ENCODE measurements at places on chromosomes 2 and 18.

GRCh38 chr2:181581534-181581933 lies 75.4 kb downstream of the CERKL start:
- DNase-seq, result no peak

- no peak for DNase-seq
These were observed 155.2 kb downstream of the SH3BP4 start for GRCh38 chr2:235106874-235107639.

DNA sequence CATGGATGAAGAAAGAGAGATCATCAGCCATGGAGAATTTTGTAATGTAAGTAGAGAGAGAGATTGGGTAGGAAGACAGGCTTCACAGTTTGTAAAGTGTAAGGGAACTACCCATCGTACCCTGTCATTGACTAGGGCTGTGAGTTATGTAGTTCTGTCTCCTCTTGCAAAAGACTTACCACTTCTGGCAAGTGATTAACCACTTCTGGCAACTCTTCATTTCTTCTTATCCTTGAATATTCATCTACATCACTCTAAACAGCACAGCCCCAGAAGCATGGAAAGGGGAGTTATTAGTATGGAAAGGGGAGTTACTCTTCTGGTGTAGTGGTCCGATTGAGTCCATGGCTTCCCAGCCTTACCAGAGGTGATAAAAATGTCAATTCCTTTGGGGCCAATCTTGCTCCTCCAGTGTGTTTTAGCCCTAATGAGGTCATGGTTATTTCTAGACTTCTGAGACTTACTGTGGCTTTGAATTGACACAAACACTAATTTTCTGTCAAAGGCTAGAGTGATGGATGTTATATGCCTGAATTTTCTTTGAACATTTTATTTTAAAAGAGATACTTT lies 52.0 kb downstream of the STAT1 start:
- DNase-seq, result no peak

- no peak for DNase-seq
These were observed 26.8 kb downstream of the MSH2 start for GRCh38 chr2:47429795-47430194.

DNA sequence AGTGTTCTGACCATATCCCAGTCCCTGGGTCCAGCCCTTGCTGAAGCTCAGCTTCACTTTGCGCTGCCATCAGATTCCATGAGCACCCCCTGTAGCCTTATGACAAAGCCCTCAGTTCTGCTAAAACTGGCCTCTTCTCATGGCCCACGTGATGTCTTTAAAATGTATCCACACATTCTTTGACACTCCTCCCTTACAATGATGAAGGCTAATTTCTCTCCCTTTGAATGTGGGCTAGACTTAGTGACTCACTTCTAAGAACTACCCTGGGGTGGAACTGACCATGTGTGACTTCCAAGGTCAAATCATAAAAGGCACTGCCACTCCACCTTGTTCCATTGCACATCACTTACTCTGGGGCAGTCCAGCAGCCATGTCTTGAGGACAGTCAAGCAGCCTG lies 45.4 kb upstream of the GORASP2 start:
- no peak for DNase-seq

- no peak for DNase-seq
These were observed 10.9 kb upstream of the NT5C1B start for GRCh38 chr2:18600255-18600613.

DNA sequence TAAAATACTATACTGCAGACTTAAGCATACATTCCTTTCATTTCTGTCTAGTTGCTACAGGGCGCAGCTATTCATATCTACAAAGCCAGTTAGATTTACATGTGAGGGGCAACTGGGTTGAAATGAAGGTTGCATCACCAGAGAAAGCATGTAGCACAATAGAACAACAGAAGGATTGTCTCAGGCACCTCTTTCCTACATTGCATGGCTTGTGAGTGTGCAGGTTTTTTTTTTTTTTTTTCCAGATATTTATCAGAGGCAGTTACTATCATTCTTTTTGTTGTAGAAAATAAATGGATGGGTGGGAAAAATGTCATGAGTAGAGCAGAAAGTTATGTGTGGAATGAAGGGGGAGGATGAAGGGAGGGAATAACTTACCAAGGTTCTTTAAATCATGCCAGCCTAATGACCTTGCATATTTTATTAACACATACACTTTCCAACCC lies 86.8 kb downstream of the ERBB4 start:
- DNase-seq, result no peak

- no peak for DNase-seq
These were observed 69.3 kb downstream of the LBH start for GRCh38 chr2:30300456-30301221.

- no peak for DNase-seq
These were observed 56.0 kb upstream of the KLF7 start for GRCh38 chr2:207221731-207222130.

DNA sequence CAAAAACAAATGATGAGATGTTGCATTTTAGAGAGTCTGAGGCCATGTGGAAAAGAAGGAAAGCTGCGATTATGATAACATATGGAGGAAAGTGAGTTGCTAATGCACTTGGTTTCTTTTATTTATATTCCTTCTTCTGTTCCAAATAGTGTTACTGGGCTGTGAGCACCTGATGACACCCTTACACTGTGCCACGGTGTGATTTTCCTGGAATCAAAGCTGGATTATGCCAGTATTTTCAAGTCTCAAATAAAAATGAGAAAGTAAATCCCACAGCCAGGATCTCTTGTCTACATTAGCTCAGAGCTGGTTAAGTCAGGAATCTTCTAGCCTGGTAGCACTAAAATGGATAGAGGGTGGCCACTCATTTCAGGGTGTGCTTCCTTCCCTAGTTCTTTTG lies 670.8 kb downstream of the TDRD15 start:
- DNase-seq, result no peak

DNA sequence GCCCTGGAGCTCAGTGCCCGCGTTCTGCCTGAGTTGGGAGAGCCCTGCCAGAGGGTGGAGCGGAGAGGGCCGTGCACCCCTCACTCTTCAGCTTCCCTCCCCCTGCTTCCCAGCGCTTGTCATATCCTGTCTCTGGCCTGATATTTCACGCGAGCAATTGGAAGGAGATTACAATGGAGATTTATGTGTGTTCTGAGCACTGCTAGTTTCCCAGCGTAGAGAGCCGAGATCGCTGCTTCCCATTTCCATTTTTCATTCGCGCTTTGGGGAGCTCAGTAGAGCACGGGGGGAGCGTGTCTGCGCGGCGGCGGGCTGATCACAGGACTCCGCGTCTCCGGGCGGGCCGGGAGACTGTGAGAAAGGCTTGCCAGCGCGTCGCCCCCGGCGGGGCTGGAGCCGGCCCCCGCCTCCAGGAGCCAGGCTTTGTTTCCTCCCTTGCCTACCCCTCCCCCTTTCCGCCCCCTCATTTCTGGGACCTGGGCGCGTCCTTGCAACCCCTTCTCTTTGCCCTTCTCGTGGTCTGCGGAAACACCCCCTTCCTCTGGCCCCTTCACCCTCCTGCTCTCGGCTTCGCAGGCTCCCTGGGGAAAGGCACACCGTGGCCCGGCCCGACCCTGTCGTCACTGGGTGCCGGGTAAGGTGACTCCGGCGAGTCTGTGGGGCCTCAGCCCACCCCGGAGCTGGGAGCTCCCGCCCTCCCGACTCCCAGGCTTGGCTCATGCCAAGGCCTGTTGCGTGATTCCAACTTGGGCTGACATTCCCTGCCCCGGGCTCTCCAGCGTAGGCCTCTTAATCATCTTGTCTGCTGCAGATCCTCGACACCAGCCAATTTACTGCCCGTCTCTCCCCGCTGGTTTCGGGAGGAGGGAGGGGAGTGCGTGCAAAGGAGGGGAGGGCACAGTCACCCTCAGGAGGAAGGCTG lies 5.8 kb downstream of the DLX2 start:
- no peak for DNase-seq

- no peak for DNase-seq
These were observed 148.6 kb downstream of the LRATD1 start for GRCh38 chr2:14781142-14781541.

DNA sequence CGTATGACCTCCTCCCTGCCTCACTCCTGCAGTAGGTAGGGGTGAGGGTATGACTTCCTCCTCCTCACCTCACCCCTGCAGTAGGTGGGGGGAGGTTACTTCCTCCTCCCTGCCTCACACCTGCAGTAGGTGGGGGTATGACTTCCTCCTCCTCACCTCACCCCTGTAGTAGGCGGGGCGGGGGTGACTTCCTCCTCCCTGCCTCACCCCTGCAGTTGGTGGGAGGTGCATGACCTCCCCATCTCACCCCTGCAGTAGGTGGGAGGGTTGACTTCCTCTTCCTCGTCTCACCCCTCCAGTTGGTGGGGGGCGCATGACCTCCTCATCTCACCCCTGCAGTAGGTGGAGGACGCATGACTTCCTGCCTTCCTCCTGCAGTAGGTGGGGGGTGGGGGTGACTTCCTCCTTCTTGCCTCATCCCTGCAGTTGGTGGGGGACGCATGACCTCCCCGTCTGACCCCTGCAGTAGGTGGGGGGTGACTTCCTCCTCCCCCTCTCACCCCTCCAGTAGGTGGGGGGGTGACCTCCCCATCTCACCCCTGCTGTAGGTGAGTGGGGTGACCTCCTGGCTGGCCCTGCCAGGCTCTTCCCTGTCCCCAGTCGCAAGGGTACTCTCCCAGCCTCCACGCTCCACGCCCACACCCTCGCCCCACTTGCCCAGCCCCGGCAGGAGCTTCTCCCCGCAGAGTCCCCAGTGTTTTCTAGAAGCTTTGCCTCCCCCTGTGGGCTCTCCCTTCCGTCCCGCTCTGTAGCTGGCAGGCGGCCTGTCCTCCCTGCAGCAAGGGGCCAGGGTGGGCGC lies 39.3 kb downstream of the TSHZ1 start:
- no peak for DNase-seq

- DNase-seq, result no peak
These were observed 131.7 kb upstream of the TNP1 start for GRCh38 chr2:216991563-216991962.

DNA sequence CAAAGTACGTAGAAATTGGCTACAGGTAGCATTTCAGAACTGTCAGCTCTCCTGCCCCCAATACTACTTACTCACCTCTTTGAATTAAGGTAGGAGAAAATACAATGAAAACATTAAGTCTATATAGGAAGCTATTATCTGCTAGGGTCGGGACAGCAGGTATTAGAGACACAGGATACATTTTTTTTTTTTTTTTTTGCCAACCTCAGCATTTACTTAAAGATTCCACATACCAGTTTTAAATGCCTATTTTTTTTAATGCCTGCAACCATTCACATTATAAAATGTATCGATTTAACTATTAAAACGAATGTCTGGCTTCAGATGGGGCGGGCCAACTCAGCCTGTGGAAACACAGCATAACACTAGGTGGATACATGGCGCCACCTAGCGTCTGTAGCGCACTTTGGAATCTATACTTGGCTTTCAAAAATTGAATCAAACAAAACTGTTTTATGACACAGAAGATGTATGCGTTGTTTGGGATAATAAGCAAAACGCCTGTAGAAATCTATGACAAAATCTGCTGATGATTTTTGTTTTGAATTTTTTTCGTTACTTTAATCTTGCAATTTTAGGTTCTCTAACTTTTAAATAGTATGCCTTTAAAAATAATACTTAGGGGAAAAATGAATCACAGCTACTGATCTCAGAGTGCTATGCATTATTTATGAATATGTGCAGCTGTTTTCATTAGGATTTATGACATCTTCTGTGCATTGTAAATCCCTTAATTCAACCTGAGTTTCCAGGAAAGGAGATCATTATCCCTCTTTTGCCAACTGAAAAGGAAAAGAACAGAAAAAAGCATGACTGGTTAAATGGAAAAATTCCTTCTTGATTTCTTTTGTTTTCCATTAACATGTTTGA lies 261.0 kb downstream of the NYAP2 start:
- DNase-seq, result peak; percentile 34

DNA sequence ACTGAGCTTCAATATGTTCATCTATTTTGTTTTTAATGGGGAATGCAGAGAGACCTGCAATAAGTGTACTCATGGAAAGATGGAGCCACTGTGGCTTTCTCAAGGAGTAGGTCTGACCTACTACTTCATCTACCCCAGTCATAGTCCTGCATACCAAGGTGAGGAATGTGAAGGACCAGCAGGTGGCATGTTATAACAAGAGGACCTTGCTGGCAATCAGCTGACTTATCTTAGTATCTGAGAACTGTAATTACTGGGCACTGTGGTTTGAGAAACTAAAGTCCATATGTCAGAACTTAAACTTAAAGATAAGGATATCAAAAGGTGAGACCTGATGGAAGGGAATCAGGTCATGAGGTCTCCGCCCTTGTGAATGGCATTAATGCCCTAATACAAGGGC lies 1104.2 kb downstream of the BCL11A start:
- no peak for DNase-seq

GRCh38 chr2:101480764-101481163 lies 5.9 kb upstream of the RFX8 start:
- no peak for DNase-seq

DNA sequence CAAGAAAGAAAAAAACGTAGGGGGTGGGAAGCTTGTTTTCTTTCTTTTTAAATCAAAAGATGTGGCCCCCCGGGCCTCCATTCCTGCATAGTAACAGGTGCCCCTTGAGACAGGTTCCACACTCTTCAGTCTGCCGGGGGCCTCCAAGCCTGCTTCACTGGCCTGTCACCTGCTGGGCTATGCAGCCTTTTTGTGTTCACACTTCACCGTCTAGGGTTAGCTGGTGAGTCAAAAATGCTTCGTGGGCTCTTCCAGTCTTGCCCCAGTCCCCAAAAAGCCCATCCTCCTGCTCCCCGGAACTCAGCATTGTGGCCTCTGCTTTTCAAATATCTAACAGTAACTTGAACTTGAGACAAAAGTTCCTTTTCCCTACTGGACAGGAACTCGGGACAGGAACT lies 67.9 kb downstream of the POLR1A start:
- DNase-seq, result no peak

GRCh38 chr2:123928358-123928757 lies 96.7 kb upstream of the CNTNAP5 start:
- DNase-seq, result no peak

GRCh38 chr2:149047118-149047517 lies 8.6 kb downstream of the LYPD6B start:
- no peak for DNase-seq

DNA sequence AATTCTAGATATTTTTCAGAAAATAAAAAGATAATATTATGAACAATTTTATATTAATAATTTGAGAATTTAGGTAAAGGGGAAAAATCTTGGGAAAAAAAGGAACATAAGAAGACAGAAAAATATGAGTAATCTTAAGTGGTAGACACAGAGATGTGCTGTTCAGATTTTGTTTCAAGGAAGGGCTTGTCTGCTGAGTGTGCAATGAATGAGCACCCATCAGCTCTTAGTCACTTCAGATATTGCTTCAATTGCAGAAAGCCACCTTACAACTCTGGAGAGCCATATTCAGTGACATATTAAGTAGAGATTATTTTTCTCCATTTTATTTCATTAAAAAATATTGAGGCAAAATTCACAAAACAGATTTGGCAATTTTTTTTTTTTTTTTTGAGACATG lies 282.0 kb upstream of the CHST9 start:
- no peak for DNase-seq
